ENCODE measurements at places on chromosomes 4 and X.

DNA sequence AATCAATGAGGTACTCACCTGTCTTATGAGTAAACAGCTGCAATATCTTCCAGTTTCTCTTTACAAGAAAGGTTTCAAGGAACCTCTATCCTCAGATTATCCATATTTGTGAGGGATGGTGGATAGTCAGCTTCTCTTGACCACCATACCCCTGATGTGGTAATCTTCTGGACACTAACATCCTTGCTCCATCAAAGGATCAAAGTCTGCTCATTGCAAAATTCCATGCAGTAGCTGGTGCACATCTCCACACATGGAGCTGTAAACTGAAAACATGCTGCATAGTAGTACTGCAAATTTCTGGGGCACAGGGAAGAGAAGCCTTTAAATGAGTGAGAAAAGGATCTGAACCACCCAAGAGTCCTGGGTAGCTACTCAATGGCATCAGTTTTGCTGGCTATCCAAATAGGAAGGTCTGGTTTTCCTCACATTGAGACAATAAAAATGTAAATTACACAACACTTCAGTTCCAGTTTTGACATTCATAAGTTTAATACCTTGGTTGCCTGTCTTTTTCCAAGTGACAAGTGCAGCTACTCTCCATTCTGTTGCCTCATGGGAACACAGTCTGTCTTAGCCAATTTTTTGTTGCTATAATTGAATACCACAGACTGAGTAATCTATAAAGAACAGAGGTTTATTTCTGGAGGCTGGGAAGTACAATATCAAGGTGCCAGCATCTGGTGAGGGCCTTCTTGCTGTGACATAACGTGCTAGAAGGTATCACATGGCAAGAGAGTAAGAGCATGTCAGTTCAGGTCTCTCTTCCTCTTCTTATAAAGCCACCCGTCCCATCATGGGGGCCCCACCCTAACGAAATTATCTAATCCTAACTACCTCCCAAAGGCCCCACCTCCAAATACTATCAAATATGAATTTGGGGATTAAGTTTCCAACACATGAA, 34.4 kb upstream of the ARHGEF6 start:
- no peak for DNase-seq

- DNase-seq: no peak
Measured at GRCh38 chr4:4831825-4832224, 27.6 kb upstream of the MSX1 start.

DNA sequence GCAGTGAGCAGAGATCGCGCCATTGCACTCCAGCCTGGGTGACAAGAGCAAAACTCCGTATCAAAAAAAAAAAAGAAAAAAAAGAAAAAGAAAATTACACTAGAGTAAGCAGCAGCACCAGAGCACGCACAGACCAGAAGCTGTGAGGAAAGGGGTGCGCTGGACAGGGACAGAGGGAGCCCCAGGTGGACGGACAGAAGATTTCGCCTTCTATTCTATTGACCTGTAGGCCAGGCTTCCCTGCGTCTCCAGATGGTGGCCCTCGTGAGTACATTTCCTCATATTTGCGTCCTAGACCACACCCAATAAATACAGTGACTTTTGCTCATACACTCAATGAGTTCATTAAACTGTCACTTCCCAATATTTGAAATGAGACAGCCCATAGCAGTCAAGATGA, 19.1 kb downstream of the MTNR1A start:
- no peak for DNase-seq

GRCh38 chrX:120365320-120365719, 3.4 kb downstream of the ATP1B4 start:
- peak; percentile 17 for DNase-seq

Data from AG20443 (cell line).